ENCODE measurements at places on chromosomes 4 and X.
A peak's percentile ranks its signal among the peaks of the same experiment; 100 is the strongest.

- DNase-seq, result no peak
These were observed 58.8 kb upstream of the IGFBP7 start for GRCh38 chr4:57168982-57169381.

DNA sequence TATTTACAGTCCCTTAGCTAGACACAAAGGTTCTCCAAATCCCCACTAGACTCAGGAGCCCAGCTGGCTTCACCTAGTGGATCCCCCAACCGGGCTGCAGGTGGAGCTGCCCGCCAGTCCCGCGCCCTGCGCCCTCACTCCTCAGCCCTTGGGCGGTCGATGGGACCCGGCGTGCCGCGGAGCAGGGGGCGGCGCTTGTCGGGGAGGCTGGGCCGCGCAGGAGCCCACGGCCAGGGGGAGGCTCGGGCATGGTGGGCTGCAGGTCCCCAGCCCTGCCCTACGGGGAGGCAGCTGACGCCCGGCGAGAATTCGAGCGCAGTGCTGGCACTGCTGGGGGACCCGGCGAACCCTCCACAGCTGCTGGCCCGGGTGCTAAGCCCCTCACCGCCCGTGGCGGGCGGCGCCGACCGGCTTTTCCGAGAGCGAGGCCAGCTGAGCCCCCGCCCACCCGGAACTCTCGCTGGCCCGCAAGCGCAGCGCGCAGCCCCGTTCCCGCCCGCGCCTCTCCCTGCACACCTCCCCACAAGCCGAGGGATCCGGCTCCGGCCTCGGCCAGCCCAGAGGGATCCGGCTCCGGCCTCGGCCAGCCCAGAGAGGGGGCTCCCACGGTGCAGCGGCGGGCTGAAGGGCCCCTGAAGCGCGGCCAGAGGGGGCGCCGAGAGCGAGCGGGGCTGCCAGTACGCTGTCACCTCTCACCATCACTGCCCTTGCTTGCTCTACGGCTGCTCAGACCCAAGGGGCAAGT lies 39.4 kb downstream of the WFS1 start:
- no peak for DNase-seq

DNA sequence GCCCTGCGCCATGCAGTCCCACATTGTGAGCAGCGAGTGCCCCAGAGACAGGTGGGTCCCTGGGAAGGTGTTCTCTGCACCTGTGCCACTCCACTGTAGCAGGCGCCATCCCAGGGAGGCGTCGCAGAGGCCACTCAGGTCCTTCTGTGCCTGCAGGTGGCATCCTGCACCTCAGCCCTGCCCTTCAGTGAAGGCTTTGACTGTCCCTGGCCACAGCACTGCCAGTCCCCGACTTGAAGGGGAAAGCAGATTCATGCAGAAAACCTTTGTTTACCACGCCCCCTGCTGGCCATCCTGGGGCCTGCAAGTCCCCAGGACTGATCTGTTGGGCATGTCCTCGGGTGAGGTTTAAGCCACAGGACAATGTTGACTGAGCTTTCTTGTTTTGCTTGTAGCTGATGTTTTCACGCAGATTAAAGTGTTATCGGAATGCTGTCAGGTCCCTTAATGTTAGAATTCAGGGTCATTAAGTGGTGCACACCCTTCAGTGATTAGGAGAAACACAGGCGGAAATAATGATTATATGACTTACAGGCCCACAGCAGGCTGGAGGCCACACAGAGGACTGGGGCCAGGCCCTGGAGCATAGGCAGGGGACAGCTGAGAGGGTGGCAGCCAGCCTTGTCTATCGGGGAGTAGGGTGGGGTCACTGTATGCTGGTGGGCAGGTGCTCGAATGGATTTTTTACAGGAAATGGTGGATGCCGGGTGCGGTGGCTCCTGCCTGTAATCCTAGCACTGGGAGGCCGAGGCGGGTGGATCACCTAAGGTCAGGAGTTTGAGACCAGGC lies 5.0 kb downstream of the TACC3 start:
- DNase-seq, result peak; percentile 79

GRCh38 chr4:42078184-42078801 lies 74.2 kb downstream of the BEND4 start:
- no peak for DNase-seq

DNA sequence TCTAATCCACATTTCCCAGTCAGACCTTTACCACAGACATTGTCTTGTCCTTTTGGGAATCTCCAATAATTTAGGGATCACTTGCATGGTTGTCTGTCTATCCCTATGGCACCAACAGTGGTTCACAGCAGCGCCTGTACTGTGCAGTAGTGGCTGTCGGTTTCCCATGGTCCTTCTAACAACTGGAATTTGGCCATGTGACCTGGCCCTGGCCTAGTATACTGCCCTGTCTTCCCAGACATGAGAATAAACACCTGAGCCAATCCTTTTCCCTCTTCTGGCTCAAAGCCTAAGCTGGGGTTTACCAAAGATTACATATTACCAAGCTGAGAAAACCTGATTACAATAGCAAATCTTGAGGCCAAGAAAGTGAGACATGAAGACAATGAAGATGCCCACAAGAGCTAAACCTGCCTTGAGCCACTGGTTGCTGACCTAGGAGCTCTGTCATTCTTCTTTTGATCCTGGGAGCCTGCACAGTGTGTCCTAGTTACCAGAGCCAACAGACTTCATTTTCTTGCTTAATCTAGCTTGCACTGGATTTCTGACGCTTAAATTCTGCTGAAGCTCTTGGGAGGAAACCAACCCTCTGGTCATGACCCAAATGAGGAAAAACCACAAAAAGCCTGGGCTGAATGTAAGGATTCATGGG lies 92.1 kb downstream of the SCD5 start:
- no peak for DNase-seq

DNA sequence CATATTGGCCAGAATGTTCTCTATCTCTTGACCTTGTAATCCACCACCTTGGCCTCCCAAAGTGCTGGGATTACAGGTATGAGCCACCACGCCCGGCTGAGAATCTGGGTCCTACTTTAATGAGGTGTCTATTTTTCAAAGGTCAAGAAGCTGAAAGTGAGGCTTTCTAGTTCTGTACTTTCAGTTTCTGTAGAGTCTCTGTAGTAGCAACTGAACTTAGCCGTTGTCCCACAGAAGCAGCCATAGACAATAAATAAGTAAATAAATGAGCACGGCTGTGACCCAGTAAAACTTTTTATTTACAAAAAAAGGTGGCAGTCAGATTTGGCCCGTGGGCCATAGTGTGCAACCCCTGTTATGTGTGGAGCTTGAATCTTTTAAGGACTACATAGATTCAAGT lies 92.0 kb downstream of the FNIP2 start:
- DNase-seq, result no peak

DNA sequence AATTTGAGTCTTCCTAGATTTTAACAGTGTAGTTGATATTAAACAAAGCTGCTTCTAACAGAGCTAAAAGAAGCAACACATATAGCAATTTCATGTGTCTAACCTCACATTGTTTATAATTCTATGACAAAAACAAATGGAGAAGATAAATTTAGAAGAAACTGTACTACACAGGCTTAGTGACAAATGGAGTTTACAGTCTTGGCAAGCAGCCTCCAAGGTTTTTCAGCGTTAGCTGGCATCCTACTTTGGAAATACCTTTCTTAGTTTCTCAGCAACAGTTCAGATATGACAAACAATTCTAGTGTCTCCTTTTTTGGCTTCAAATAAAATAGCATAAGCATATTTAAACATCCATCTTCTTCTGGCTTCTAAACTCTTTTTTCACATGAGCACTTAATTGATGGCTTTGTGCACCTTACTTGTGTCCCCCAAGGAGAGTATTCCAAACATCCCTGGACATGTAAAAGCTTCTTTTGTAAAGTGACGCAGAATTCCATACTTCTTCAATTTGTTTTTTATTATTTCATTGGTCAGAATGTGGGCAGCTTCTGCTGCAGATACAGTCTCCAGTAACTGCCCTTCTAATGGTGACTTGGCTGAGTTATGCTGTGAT lies 249.8 kb downstream of the ANTXR2 start:
- no peak for DNase-seq

DNA sequence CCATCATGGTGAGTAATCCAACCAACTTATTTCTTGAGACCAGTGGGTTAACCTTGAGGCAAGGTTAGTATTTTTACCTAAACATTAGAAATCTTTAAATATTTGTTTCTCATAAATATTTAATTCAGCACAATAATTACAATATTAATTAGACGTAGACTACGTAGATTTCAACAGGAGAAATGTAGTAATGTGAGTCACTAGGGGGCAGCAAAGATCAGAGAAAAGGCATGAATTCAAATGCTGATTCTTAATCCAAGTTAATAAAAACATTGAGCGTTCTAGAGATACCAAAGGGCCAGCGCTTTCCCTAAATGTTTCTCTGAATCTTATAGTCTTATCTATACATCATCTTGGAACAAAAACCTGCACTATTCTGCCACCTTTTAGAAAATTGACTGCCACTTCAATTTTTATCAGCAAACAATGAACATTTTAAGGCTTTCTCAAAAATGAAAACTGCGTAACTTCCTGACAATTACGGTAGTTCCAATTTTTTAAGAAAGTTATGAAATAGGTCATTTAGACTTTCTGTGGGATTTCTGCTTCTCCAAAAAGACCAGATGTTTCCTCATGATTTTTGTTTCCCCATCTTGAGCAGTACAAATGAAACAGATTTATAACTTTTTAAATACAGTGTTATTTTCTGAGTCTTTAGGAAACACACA lies 180.7 kb downstream of the GASK1B start:
- no peak for DNase-seq

DNA sequence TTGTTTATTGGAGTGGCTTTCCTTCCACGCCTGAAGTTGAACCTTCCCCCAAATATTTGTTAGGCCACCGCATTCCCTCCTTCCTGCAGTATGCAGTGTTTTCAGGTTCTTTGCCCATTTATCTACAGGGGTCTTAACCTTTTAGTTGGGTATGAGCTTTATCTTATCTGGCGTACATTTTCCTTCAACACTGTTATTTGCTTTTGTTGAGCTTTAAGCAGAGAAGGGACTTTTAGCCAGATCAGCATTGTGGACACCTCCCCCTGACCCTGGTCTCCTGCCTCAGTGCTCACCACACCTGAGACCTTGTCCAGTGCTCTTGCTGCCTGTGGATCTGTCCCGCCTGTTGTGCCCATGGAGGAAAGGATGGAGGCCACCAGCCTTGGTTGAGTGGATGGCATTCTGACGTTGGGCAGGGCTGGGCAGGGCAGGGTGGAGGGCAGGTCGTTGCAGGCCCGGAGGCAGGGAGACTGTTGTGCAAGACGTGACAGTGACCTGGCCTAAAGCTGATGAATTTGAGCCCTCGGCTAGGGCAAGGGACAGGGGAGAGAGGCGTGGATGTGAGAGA lies 998 bp upstream of the DUSP9 start:
- DNase-seq, result no peak

DNA sequence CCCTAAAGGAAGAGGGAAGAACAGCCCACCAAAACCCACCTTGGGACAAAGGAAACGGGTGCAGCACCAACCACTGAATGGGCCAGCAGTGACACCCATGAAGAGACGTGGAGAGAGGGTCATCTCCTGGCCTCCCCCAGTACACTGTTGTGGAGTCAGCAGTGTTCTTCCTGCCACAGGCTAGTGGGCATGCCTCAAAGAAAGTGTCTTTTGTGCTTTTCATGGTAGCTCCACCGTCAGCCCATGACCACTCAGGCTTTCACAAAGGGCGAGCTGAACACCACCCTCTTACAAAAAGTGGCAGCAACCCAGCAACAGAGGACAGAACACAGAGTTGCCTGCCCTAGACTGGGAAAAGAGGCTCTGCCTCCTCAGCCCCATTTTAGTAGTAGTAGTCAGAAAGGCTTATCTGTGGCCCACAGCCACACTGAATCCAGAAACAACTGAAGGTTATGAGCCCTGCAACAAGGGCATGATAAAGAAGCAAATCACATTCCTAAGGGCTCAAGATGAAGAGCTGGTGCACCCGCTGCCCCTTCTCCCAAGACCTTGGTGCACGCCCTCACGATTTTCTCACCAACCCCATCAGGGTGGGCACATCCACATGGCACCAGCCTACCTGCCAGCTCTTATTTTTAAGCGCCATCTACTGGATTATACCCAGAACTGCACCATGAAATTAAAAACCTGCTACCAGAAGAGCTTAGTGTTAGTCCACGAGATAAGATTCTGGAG lies 53.1 kb downstream of the RAB28 start:
- DNase-seq, result no peak

Data from stimulated activated CD4-positive, alpha-beta T cell treated with anti-CD3 and anti-CD28 coated beads, Interleukin-1b, Interleukin-23, amount 100 ng/mL, for 1 hour (primary cell).